ENCODE measurements at places on chromosomes 16 and 17.

DNA sequence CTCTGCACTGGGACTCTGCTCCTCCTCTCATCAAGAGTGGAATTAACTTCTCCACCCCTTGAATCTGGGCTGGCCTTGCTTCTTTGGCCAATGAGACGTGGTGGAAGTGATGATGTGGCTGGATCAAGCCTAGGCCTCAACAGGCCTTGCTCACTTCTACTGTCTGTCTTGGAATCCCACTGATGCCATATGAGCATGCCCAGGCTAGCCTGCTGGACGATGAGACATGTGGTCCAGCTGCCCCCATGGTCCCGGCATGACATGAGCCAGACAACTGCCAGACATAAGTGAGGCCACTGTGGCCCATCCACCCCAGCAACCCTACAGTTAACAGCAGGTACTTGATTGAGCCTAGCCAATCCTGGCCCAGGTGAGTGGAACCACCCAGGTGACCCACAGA lies 18.7 kb downstream of the VAC14 start:
- DNase-seq, result no peak

- no peak for DNase-seq
Measured at GRCh38 chr17:8935191-8935590, 30.3 kb downstream of the PIK3R5 start.

GRCh38 chr17:49210158-49211029 lies at the start of the genes ABI3 and GNGT2:
Gene ABI3, plus strand, starts transcription at chr17:49210707. Its CDS starts 18 bp downstream, at chr17:49210725.
Gene GNGT2, minus strand, starts transcription at chr17:49210574. Its CDS starts 3,152 bp downstream, at chr17:49207422.
- no peak for DNase-seq

- no peak for DNase-seq
Measured at GRCh38 chr16:79400462-79401149, 199.9 kb downstream of the MAF start.

DNA sequence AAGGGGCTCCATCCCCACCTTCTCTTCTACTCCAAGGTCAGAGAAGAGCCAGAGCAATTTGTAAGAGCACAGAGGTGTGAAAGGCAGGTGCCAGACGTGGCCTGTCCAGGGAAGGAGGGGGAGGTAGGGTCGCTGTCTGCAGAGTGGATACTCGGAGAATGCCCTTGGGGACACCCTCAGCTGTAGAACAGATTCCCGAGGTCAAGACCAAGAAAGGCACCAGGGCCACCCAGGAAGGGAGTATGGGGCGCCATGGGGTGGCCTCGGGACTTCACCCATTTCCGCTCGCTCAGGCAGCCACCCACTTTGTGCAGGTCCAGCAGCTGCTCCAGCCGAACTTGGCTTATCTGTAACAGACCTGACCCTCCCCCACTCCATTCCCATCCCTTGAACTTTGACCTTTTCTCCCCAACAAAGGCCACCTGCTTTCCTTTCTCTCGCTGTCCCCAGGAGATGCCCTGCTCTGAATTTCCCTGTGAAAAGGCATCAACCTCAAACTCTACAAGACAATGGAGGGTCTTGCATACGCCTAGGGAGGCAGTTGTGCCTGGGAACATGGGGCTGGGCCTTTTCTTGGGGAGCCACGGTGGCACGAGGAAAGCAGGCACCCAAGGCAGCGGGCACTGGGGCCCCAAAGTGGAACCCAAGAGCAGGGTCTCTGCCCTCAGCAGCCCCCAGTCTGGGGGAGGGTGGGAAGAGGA lies 11.3 kb upstream of the AXIN2 start:
- DNase-seq, result no peak

DNA sequence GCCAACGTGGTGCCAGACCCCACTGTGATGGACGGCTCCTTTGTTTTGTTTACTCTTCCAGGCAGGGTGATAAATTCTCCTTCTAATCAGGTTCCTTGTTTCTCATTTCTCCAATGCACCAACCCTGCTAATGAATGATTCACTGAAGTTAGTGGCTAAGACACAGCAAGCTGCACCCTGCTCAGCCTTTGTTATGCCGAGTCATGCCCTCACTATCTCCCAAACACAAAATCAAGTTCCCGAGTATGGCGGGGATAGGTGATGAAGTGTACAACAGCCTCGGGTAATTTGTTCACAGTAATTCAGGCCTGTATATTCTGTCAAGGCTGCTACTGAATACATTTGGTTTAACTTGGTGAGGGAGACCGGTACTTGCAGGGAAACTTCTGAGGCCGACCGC lies 83.8 kb upstream of the HS3ST4 start:
- DNase-seq, result no peak

DNA sequence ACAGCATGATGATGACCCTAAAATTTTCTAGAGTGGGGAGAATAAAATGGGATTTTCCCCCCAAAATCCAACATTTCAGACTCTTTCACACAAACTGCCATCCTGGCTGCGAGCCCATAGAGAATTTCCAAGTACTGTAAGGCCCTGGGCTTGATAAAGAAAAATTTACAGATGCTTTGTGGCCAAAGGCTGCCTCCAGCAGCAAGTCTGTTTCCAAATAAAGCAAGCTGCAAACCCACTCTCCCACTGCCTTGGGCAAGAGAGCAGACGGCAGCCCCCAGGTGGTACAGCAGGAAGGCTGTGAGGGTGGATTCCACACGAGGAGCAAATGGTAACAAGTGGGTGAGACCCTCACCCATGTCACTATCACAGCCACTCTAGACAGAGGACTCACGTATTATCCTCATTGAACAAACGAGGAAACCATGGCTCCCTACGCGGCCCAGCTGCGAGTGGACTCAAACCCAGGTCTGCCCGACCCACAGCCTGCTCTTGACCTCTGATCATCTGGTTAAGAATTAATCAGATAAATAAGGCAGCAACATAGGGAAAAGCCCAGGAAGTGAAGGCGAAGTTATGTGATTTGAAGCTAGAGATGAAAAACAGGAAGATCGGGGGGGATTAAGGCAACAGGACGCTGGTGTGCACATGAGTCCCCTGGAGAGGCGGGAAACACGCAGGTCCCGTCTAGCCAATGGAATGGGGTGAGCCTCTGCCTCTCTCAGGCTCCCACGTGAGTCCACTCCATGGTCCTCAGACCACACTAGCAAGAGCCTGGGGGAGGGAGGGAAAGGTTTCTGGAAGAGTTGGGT lies 37.4 kb downstream of the AXIN2 start:
- no peak for DNase-seq

- no peak for DNase-seq
Measured at GRCh38 chr16:51003850-51004566, 147.1 kb downstream of the SALL1 start.

GRCh38 chr16:17852977-17853702 lies 382.4 kb upstream of the XYLT1 start:
- no peak for DNase-seq

DNA sequence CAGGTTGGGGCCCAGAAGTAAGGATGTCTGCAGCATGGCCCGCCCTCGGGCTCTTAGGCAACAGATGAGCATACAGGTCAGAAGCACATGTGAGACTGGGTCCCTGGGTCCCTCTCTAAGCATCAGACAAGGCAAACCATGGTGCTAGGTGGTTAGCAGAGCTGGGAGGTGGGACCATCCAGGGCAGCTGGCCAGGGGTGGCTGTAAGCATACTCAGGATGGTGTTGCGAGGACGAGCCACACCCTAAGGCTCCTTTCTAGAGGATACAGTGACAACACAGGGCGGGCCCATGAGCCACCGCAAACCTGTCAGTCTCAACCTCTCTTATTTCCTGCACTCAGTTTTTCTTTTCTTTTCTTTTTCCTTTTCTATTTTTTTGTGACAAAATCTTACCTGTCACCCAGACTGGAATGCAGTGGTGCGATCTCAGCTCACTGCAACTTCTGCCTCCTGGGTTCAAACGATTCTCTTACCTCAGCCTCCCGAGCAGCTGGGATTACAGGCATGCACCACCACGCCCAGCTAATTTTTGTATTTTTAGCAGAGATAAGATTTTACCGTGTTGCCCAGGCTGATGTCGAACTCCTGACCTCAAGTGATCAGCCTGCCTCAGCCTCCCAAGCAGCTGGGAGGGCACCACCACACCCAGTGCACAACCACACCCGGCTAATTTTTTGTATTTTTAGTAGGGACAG lies 3.6 kb downstream of the FA2H start:
- no peak for DNase-seq

GRCh38 chr16:84448444-84448843 lies 56.0 kb downstream of the MEAK7 start:
- no peak for DNase-seq

- no peak for DNase-seq
Measured at GRCh38 chr17:57819285-57819684, 30.6 kb downstream of the MRPS23 start.
